ENCODE measurements at places on chromosomes 12 and 14.

DNA sequence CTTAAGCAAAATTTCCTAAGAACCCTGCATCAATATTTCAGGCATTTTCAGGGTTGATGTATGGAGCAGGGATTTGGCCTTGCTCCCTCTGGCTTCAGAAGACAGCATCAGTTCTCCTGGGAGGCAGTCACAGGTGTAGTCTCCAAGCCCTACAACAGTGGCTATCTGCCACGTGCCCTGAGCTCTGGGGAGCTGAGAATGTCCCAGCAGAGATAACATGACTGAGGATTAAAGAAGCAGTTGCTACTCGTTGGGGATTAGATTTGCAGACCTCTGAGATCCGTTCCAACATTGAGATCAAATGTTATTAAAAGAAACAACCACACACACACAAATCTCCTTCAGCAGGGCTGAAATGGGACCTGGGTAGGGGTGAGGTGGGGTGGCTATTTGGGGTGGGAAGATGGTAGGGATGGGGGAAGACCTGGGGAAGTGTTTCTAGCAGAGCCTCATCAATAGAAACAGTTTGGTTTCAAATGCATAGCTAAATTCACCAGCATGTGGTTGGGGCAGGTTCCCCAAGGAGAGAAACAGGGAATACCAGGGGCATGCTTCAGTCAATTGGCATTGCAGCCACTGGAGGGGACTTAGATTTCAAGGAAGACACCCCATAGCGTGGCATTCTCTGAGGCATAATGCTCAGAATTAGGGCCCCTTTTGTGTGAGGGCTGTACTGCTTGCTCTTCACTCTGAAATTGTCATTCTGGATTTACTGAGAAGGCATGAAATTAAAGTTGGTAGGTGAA lies 15.2 kb upstream of the FAM234B start:
- no peak for DNase-seq

GRCh38 chr12:3371018-3371417 lies 120.0 kb upstream of the PRMT8 start:
- no peak for DNase-seq

- no peak for DNase-seq
These were observed 8.7 kb downstream of the HDAC7 start for GRCh38 chr12:47811072-47811396.

- no peak for DNase-seq
These were observed at the start of gene COL2A1 for GRCh38 chr12:48004053-48004941. TSS of gene COL2A1 (minus strand) at chr12:48004476. CDS start at chr12:48004321, 155 bp downstream.

DNA sequence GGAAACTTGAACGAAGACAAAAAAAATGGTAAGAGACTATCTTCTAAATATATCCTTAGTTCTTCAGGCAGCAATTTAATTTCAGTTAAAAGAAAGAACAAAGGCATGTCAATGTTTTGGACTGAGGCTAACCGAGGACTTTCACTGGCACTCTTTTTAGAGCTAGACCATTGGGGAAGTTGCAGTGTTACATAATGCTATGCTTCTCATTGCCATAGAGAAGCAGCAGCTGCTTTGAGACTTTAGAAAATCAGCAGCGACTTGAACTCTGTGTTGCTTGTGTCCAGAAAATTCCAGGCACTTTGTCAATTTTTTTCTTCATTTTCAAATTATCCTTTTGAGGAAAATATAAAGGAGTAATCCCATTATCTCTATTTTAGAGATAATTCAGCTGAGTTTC lies 964.2 kb downstream of the NRXN3 start:
- no peak for DNase-seq

DNA sequence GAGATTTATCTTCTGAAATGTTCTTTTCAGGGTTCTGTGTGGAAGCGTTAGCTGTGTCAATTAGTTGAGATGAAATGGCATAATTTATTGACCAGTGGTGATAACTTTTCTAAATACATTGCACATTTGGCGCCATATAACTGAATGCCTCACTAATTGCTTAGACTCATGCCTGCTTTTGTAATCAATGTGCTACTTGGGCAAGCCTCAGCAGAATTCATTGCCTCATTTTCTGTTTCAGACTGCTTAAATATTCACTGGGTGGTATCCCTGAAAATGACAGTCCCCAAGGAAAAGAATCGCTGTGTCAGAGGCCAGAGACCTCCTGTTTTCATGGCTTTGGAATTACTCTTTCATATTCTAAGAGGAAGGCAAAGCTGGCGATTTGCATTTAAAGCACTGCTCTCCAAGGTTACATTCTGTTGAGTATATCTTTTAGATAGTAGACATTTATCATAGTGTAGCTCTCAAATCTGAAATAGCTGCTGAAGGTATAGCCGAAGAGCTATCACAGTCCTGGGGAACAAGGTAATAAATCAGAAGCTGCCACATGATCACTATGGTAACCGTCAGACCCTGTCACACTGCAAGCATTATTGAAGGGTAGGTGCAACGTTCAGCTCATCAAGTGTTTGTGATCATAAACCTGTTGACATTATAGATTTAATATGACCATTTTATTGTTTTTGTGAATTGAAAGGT lies 297.3 kb upstream of the E2F7 start:
- no peak for DNase-seq

DNA sequence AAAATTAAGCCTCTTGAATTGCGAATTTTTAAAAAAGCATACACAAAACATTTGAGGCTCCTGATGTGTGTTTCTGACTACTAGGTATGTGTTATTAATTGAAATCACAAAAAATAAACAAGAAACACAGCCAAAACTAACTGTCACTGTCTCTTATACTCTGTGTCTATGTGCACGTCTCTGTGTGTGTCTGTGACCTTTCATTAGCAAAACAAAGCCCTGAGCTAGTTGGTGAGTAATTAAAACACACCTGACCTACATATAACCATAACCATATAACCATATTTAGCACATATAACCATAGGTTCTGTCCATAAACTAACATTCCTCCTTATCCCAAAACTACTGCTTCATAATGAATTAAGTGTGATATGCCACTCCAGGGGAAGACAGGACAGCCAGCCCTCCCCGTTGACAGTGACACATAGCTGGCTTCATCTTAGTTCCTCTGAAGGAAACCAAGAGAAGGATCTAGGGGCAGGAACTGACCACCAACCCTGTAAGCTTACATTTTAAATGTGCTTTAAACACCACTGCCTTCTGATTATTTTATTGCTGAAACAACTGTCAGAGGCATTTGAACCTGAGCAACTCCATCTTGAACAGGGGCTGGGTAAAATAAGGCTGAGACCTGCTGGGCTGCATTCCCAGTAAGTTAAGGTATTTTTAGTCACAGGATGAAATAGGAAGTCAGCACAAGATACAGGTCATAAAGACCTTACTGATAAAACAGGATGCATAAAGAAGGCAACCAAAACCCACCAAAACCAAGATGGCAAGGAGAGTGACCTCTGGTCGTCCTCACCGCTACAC lies 106.7 kb downstream of the PPP2R5E start:
- no peak for DNase-seq

DNA sequence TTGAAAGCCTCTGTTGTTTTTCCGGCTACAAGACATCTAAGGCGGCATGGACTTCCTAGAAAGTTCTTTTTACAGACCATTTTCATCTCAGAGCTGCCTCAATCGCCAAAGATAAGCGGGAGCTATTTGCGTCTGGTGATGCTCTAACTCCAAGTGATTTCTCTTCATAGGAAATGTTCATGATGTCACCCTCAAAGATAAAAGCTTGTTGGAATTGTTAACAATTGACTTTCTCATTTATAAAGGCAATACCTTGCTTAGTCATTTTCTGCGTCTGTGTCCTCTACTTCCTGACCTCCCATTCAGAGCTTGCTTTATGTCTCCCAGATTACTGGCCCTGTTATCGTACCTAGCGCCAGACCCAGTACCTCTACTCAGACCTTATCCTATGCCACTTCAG lies 259.0 kb upstream of the G2E3 start:
- no peak for DNase-seq

GRCh38 chr12:131621701-131622421 lies 89.0 kb upstream of the SFSWAP start:
- no peak for DNase-seq

DNA sequence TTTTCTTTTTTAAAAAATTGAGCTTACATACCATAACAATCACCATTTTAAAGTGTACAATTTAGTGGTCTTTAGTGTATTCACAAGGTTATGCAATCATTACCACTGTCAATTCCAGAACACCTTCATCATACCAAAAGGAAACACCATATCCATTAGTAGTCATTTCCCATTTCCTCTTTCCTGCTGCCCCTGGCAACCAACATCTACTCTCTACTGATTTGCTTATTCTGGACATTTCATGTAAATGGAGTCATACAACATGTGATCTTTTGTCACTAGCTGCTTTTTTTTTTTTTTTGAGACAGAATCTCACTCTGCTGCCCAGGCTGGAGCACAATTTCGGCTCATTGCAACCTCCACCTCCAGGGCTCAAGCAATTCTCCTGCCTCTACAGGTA lies 66.8 kb upstream of the CFL2 start:
- DNase-seq, result no peak

DNA sequence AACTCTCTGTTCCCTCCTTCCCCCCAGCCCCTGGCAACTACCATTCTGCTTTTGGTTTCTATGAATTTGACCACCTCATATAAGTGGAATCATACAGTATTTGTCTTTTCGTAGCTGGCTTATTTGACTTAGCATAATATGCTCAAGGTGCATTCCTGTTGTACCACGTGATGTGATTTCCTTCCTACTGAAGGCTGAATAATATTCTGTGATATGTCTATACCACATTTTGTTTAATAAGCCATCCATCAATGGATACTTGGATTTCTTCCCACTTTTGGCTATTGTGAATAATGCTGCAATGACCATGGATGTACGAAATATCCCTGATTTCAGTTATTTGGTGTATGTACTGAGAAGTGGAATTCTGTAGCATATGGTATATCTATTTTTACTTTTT lies 16.3 kb downstream of the NDUFA9 start:
- no peak for DNase-seq

Data from CD4-positive, alpha-beta T cell treated with Interleukin-4 for 1 hour (primary cell).